ENCODE measurements at places on chromosomes 2 and 18.

DNA sequence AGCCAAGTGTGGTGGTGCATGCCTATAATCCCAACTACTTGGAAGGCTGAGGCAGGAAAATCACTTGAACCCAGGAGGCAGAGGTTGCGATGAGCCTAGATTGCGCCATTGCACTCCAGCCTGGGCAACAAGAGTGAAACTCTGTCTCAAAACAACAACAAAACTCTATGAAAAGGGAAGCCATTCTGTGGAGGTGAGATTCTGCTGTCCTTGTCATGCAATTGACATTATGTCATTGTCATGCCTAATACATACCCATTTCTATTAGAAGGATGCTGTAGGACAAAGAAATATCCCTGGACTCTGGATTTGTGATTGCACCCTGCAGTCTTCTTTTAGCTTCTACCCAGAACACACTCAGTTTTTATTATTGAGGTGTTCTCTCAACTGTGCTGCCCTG lies 8.6 kb downstream of the RASGRP3 start:
- no peak for DNase-seq

GRCh38 chr18:49613141-49613640 lies 51.3 kb downstream of the LIPG start:
- no peak for DNase-seq

DNA sequence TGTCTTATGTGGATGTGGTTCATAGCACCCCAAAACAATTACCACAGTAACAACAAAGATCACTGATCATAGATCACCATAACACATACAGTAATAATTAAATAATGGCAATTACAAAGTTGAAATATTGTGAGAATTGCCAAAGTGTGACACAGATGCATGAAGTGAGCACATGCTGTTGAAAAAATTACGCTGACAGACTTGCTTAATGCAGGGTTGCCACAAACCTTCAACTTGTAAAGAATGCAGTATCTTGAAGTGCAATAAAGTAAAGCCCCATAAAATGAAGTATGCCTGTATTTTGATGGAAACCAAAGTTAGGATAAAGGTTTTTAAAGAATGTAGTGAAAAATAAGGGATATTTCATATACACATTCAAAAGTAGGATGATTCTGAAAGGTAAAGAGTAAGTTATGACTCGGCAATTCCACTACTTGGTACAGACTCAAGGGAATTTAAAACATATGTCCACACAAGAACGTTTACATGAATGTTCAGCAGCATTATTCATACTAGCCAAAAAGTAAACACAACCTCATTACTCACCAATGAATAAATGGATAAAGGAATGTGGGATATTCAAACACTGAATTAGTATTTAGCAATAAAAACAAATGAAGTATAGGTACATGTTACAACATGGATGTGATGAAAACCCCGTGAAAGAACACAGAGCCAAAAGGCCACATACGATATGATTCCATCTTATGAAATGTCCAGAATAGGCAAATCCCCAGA lies 61.6 kb downstream of the SCN9A start:
- no peak for DNase-seq

DNA sequence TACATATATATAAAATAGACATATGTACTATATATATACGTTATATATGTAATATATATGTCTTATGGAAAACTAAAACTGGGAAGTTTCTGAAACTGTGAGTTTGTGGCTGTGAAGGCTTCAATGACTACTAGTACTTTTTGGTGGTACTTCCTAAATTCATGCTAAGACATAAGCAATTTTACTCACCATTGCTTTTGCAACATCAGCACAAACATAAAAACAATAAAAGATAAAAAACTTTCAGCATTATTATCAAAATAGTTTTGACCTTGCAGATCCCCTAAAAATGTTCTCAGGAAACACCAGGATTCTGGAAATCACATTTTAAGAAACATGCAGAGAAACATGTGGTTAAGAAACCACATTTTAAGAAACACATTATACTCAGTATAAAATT lies 269.9 kb downstream of the PID1 start:
- no peak for DNase-seq

DNA sequence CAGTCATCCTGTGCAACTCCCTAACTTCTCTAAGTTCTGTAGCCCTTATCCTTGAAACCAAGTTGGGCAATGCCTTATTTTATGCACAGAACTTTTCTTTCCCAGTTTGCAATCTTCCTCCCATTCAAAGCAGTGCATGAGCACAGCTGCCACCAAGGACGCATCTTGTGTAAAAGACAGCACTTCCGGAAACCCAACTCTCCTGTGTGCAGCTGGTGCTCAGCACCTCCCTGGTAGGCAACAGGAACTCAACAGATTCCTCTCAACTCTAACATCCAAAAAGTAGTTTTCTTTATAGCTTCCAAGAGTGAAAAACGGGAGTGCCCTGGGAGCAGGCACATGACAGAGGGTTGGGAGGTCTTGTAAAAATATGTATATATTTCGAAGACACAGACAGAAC lies 2.2 kb downstream of the TMEM18 start:
- no peak for DNase-seq

GRCh38 chr2:195307751-195308150 lies 349.3 kb upstream of the SLC39A10 start:
- no peak for DNase-seq

GRCh38 chr2:216689397-216689796 lies 6.0 kb downstream of the IGFBP5 start:
- no peak for DNase-seq

DNA sequence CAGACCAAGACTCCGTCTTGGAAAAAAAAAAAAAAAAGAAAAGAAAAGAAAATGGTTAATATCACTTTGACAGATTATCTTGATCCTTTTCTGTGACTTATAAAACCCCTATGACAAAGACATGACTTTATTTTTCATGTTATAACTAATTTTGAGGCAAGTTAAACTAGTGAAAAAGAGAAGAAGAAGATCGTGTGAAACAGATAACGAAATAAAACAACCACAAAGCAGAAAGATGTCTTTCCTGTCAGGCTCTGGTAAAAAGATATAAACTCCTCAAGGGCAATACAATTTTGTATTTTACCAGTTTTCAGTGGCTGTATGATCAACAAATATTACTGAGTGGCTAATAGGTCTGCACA lies 13.4 kb upstream of the RBMS1 start:
- DNase-seq, result no peak

DNA sequence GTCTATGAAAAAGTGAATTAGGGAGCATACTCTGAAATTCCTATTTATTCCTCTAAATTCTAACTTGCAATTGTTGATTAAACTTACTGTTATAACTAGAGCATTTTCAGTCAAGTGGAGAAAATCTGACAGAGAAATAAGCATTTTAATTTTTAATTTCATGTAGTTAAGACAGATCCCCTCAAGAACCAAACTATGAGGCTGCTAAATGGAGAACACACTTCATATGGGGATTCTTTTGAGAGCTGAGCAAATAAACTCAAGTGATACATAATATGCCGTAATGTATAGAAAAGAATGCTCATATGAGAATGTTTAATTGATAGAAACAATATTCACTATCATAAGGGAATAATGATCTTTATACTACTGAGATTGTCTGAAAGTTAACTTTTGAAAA lies 340.8 kb downstream of the ERBB4 start:
- DNase-seq, result no peak

- no peak for DNase-seq
Observed at GRCh38 chr2:212266297-212266696, 272.3 kb downstream of the ERBB4 start.

GRCh38 chr2:189854187-189854586 lies 69.9 kb downstream of the PMS1 start:
- DNase-seq, result no peak

- no peak for DNase-seq
Observed at GRCh38 chr18:34591920-34592444, 118.1 kb upstream of the DTNA start.

- no peak for DNase-seq
Observed at GRCh38 chr2:163185160-163185559, 346.6 kb upstream of the KCNH7 start.

GRCh38 chr2:121377646-121378045 lies 92.6 kb upstream of the TFCP2L1 start:
- DNase-seq, result no peak
